ENCODE measurements at places on chromosomes 4 and X.
A peak's percentile ranks its signal among the peaks of the same experiment; 100 is the strongest.

DNA sequence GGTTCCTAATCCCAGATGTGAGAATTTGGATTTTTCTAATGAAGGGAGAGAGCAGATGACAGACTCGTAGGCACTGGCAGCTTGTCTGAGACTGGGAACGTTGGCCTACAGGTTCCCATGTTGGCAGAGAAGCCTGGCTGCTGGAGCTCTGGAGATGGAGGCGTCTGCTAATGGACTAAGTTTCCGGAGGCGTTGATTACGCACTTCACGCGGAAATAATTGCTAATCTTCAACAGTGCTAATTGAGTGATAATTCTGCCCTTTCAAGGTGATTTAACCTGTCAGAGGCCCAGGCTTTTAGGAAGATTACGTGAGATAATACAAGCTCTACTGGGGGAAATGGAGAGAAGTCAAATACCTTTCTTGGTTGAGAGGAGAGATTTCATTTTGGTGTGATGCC is 77.4 kb downstream of the PSAPL1 start:
- no peak for DNase-seq

- no peak for DNase-seq
These were observed 77.4 kb downstream of the MGST2 start for GRCh38 chr4:139743027-139743426.

DNA sequence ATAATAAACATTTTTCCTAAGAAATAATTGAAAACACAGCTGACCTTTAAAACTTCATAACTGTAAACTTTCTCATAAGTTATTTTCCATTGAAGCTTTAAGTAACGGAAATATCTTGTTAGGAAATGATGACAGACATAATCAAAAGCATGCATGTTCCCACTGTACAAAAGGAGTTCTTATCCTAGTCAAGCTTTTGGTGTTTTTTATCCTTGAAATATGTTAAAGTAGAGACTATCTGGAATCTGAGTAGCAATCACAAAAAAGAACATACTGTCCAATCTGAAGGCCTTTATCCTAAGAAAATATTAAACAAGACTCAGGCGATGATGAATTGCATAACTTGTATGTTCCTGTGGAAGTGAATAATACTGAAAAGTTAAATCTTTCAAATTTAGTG is 14.4 kb downstream of the GEMIN8 start:
- DNase-seq: no peak

GRCh38 chrX:65985922-65986588 is 53.8 kb downstream of the VSIG4 start:
- peak; percentile 20 for DNase-seq

DNA sequence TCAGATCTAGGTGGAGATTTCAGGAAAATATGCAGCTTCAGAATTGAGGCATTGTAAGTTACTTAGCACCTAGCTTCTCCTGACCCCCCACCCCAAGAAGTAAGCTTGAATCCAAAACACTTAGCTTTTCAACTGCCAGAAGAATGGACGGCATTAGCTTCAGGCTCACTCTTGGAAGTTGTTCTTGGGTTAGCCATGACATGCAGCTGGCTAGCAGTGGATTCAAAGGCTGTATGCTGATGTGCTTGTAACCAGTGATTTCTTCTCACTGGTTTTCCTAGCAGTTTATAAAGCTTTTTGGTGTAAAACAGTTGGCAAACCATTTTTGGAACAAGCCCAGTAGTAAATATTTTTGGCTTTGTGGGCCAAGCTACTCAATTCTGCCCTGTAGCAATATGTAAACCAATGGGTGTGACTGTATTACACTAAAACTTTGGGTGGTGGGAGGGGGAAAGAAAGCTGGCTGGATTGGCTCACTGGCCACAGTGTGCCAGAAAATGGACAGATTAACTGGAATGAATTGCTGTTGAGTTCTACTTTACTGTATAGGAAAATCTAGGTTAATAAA is 85.6 kb downstream of the SHROOM2 start:
- no peak for DNase-seq

DNA sequence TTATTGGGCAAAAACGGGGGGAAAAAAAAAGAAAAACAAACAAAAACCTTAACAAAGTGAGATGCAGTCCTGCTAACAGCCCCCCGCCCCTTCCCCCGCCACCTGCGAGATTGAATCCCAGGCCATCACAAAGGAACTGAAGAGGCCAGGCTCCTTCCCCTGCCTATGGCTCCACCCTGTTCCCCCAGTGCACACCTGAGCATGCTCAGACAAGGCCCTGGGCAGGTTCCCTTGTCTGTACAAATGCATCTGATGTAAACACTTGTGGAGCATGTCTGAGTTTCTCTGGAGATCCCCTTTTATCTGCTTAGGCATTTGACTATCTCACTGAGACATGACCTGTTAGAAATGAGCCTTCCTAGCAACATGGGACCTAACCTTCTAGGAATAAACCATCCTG is 983.7 kb upstream of the PABPC4L start:
- DNase-seq: no peak

DNA sequence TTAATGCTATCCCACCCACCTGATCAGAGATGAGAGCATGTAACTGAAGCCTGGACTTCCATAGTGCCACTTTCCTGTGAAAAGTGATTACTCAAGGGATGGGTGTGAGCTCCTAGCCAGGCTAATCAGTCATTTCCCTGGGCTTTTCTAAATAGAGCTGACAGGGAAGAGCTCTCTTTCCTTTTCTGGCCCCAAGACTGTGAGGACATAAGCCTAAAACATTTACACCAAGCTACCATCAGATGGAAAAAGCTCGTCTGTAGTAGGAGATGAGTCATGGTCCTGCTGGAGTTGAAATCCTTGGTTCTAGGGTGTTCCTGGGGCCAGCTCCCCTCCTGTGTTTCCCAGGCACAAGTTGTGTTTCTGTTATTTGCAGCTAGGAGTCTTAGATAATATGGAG is 52.4 kb upstream of the NDP start:
- DNase-seq: no peak

GRCh38 chrX:104795804-104796203 is 229.8 kb downstream of the IL1RAPL2 start:
- no peak for DNase-seq

- DNase-seq: no peak
These were observed 143.0 kb downstream of the MAGEB17 start for GRCh38 chrX:16310326-16310725.

DNA sequence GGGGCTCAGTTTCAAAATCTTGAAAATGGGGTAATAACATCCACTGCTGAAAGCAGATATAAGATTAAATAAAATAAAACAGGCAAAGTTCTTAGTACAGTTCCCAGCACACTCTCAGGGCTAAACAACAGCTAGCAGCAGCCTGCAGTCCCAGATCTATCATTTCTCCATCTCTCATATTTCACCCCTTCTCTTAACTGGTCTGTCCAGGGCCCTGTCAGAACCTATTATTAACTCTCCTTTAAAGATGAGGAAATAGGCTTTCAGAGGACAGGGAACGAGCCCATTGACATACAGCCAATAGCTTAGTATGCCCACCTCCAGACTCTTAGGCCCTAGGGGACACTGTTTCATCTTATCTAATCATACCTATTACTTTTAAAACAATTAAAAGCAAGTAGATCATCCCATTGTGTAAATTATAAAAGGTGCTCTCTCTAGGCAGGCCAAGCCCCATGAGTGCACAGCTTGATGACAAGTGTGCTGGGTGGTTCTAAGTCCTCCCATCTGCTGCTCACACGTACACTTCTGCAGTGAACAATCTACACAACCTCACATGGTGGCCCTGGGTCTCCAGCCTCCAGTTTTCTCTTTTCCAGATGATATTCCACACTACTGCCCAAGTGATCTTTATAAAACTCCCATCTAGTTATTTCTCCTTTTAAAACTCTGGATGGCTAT is 119.0 kb downstream of the APBB2 start:
- DNase-seq: no peak

DNA sequence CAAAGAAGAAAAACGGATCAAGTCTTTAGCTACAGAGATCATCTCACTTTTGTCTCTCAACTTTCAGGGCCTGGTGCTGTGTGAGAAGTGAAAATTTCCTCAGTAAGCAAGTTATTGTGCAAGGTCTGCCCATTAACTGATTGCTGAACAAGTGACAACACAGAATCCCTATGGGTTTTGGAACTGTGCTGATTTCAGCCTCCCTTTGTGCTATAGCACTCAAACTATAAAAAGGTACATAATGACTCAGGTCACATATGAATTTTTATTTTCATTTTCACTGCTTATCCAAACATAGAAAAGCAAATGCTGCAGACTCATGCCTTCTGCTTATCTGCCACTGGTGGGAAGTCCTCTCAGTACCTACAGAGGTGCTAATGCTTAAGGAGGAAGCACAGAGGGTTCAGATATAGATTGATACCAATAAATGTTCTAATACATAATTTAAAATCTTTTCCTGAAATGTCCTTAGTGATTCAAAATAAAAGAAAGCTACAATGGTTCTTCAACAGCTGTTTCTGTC is 576.2 kb upstream of the CT83 start:
- peak; percentile 0 for DNase-seq

DNA sequence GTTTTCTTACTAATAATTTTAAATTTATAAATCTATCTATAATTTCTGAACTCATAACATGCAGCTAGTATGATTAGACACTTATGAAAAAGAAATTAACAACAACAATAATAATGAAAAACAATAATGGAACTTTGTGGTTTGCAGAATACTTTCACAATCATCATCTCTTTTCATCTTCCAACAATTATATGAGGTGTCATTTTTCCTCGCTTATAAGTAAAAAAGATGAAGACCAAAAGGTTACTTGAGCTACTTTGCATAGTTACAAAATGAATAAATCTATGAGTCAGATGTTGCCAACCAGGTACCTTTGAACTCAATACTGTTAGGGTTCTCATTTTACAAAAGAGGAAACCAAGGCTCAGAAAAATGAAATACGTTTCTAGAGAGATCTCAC is 98.5 kb upstream of the ELOVL6 start:
- DNase-seq: no peak

- no peak for DNase-seq
These were observed 12.1 kb downstream of the BMP2K start for GRCh38 chr4:78788007-78788889.

DNA sequence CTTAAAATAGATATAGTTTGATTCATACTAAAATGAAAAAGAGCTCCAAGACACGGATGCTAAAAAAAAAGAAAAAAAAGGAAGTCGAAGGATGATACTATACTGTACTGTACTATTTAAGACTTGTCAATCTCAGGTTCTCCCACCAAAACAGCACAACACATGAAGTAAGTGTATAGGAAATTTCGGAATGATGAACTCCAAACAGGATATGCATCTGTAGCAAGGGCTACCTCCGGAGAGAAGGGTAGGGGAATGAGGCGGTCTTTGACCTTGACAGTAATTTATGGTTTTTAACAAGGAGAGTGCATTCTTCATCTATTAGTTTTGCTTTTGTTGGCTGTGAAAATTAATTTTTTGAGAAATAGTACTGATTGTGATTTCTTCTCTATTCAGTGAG is 541 bp upstream of the FIP1L1 start:
- DNase-seq: no peak

DNA sequence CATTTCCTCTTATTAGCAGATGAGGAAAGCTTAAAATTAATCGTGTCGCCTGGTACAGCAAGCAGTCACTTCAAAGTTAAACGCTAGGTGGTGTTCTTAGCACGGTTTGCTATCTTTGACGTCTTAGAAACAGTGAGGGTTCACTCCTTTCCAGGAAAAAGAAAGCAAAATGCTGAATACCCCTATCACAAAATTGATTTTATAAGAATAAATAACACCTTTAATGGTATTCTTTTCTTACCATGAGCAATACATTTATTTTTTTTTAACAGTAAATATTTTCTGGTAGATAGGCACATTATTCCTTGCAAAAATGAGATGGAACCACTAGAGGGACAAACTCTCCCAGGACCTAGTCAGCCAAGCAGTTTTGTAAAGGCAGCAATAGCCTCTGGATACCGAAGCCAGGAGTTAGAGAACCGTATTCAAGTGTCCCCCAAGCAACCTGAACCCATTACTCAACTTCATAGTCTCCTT is 153.9 kb downstream of the KDR start:
- DNase-seq: peak; percentile 70

GRCh38 chr4:129394635-129395034 is 298.7 kb downstream of the C4orf33 start:
- DNase-seq: no peak

DNA sequence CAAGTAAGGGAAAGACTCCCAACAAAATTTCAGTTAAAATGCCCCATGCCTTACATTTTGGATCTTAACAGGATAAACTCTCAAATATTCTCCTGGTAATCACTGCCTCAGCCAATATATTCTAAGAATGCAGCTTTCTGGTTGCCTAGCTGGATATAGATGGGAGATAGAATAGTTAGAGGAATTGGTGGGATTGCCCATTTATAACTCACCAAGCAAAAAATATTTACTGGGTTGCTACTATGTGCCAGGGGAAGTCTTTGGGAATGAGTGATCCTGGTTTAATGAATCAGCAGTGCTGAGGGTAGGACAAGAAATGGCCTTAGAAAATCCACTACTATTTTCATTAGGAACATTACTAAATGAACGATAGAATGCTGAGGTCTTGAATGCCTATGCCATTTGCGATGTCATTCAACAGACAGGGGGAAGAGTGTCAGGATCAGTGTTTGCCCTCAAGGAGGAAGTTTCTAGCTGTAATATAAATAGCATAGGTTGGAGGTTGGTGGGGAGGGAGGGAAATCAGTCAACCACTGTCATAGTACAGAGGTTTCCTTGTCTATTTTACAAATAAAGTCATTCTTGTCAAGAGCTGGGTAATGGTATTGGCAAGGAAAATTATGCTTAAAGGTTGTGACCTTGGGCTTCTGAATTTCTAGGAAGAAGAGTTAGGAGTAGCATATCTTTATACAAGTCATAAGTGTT is 63.5 kb downstream of the ENOPH1 start:
- no peak for DNase-seq

- DNase-seq: no peak
These were observed 203.4 kb downstream of the CCNG2 start for GRCh38 chr4:77360451-77360850.

DNA sequence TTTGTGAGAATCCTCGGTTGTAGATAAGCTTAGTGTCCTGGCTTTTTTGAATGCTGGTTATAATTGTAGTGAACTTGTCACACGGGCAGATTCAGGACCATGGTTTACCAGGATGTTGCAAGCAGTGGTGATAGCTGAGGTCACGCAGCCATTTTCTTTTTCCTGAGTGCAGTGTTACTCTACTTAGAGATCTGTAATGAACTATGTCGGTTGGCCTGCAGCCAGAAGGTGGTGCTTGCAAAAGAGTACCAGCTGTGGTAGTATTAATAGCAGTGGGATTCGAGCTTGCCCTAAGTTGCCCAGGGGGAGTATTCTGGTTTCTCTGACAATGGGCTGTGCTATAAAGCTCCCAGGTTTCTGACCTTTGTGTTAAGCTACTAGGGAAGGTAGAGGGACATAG is 368.9 kb downstream of the SLITRK2 start:
- no peak for DNase-seq

DNA sequence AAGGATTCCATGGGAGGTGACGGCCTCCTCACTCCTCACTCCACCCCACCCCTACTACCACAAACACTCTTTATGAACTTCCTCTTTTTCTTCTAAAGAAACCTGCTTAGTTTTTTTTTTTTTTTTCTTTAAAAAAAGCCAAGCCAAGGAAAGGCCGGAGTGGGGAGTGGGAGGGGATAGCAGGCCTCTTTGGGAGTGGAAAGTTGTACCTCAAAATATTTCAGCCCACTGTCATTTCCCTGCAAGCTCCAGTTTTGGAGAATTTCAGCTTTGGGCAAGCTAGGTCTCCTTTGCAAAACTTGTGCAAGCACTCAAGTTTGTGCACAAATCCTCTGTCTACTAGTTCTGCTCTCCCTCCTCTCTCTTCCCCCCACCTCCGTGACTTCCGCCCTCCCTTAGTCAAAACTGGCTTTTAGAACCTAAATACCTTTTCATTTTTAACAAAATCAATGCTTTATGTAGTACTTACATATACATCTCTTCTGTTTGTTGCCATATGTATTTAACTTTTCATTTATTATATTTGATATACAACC is 512 bp upstream of the ANTXR2 start:
- no peak for DNase-seq

- DNase-seq: no peak
These were observed 122.5 kb downstream of the MAGEE1 start for GRCh38 chrX:76550016-76550415.
